ENCODE measurements at places on chromosomes 7 and 10.

DNA sequence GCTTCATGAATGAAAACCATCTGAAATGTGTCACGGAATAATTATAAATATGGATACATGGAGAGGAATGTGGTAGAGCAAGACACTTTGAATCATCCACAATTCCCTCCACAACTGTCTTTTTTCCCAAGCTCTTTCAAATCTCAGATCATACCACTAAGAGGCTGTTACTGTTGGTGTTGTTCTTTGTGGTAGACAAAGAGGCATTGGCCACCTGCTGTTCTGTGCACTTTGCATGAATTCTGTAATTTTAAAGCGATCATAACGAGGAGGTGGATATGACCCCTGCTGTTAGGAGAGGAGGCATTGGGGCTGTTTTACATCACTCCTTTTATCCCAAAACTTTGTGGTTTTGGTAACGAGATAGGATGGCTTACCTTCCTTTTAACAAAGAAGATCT is 141.2 kb upstream of the KLF6 start:
- peak; percentile 13 for DNase-seq

DNA sequence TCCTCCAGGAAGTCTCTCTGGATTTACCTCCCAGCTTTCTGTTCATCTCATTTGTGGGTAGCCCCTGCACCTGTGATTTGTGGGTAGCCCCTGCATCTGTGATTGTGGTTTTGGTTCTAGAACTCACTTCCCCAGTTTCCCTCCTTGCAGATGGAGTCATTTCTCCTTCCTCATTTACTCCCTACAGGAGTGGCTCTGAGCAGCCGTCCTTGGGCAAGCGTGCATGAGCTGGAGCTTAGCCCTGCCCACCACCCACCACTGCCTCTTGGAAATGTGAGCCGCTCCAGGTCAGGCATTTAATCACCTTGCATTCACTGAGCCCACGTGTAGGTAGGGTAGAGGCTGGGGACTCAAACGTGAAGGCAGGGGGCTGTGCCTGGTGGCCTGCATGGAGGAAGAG is 8.2 kb downstream of the COL26A1 start:
- DNase-seq = no peak

DNA sequence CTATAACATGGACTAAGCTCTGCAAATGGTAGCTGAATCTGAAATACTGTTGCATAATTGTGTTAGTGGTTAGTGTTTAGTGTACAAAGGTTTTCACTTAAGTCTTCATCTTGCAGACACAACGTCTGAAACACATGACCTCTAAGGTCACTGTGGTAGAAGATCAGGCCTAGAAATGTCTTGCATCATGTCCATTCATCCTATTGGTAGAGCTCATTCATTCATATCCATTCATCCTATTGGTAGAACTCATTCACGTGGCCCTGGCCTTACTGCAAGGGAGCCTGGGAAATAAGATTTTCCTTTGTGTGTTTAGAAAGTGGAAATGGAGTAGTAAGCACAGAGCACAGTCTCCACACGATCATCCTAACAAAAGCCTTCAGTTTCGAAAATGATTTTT is 485.8 kb downstream of the PLXNA4 start:
- DNase-seq = no peak

DNA sequence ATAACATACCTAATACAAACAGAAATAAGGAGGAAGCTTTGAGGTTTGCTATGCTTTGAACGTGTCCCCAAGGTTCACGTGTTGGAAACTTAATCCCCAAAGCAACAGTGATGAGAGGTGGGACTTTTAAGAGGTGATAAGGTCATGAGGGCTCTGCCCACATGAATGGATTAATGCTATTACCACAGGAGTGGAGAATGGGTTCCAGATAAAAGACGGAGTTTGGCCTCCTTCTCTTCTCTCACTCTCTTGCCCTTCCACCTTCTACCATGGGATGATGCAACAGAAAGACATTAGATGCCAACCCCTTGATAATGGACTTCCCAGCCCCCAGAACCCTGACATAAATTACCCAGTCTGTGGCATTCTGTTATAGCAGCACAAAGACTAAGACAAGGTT is 9.6 kb downstream of the ITGB1 start:
- no peak for DNase-seq

- no peak for DNase-seq
Observed at GRCh38 chr7:86949779-86950260, 109.6 kb downstream of the ELAPOR2 start.

- no peak for DNase-seq
Observed at GRCh38 chr7:24143547-24143946, 140.4 kb upstream of the NPY start.

DNA sequence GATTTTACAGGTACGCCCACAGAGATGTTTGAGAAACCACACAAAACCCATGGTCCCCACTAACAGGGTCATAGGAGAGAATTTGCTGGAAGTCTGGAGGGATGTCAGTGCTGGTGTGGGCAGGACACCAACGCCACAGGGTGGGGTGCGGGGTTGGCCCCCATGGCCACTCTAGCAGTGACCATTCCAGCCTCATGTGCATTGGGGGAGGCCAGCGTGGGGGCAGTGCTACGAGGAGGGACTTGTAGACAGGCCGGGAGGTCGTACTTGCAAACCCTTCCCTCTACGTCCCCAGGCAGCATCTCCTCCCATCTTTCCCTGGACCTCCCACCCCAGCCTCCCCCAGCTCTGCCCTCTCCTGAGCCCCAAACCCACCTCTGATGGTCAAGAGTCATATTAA is 34.0 kb downstream of the FOXL3 start:
- no peak for DNase-seq

GRCh38 chr10:69375307-69376151 is 41.2 kb downstream of the TACR2 start:
- DNase-seq = no peak

GRCh38 chr7:27774717-27775328 is 34.9 kb downstream of the TAX1BP1 start:
- no peak for DNase-seq

All from NCI-H2227 treated with DMSO at 0.1 percent for 48 hours (cell line).